Motor neuron (in vitro differentiated cells): ENCODE measurements at places on chromosomes 5 and 9.

DNA sequence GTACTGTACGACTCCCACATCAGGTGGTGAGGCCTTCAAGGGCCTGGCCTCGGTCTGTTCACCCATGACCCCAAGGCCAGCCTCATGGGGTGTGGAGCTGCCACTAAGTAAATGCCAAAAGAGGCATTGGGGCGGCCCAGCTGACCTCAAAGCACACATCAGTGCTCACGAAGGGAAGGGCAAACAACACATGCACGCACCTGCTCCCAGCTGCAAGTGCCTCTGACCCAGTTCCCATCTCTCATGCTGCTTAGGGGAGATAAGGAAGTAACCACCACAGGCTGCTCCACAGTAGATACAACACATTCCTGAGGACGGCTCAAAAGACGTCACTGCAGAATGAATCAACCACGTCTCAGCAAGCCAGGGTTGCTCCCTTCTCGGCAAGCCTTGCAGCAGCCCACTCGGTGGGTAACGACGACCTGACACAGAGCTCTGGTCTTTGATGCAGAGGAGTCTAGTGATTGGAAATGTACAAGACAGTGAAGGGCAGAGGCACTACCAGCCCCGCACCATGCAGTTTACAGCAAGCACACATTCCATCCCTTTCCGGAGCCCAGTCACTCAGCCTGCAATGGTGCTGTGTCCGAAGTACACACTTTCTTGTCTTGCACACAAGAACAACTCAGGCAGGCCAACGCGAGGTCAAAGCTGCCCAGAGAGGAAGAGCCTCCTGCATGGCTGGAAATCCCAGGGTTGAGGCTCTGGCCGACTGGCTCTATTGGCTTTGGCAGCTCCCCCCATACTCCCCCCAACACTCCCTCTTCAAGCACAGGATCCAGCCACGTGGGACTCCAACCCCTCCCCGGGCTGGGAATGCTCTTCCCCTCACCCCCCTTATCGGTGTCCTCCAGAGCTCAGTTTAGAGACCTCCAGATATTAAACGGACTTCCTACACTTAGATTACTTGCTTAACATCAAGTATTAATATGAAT lies 31.8 kb downstream of the FABP6 start:
- peak; percentile 83 for ATAC-seq

- ATAC-seq, result no peak
These were observed 15.7 kb downstream of the ALDOB start for GRCh38 chr9:101419863-101420262.

- ATAC-seq, result no peak
These were observed 116.9 kb upstream of the MRPS30 start for GRCh38 chr5:44691802-44692201.

DNA sequence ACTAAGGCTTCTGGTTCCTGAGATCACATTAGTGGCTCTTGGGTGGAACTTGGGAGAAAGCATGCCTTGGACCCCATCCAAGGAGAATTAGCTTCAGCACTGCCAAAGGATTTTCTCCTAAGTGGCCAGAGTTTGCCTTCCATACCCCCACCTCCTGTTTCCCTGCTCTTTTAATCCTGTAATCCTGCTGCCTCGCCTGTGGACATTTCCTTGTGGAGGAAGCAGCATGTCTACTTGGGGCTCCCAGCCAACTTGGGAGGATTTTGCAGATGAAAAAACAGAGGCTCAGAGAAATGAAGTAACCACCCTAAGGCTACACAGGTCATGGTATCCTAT lies 1.6 kb downstream of the ARSI start:
- ATAC-seq, result no peak

DNA sequence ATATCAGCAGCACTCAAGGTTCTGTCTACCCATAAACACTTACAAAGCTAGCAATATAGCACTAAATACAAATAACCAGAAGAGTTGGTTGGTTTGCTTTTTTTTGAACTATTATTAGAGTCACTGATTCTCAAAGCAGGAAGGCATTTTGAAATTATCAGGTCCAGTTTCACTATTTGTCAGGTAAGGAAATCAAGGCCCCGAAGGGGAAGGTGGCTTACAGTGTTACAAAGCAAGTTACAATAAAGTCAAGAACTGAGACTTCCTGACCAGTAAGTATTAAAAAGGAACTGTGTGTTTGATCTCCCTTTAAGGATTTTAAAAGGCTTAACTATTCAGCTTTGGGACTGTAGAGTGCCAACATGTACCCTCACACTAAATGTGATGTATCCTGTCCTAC lies 10.8 kb downstream of the C5orf15 start:
- no peak for ATAC-seq

- no peak for ATAC-seq
These were observed 287.3 kb downstream of the EBF1 start for GRCh38 chr5:158812408-158812807.

DNA sequence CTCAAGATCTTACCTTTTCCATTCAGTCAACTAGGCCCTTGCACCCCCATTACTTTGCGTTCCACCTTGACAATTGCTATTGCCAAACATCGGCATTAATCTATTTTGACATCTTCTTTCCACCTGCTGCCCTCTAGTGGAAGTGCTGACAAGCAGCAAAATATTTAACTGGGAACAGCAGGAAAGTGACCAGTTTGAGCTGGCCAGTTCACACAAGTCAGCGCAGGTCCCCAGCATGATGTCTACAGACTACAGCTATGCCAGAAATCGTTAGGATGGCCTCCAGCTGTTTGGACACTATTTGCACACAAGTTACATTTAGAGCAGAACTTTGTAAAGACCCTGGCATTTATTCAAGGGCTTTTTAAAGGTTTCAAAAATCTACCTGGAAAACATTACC lies 160.1 kb downstream of the GHR start:
- ATAC-seq, result peak; percentile 70

GRCh38 chr5:88081877-88082276 lies 186.8 kb downstream of the TMEM161B start:
- no peak for ATAC-seq

DNA sequence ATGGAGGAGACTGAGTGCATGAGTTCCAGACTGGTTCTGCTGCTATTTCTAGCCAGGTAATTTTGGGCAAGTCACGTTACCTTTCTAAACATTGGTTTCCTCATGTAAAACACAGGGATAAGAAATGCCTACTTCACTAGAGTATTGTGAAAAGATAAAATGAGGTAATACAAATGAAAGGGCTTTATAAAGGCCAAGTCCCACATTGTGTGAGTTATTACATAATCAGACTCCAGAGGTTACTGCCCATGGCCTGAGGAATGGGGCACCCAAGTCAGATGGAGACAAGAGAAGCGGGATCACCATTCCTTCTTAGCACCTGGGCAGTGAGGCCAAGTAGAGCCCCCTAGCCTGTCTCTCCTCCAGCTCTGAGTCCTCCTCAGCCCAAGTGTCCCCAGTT lies 7.5 kb downstream of the HBEGF start:
- no peak for ATAC-seq

- ATAC-seq, result peak; percentile 48
These were observed 148.7 kb upstream of the SLC12A2 start for GRCh38 chr5:127934791-127935256.

- no peak for ATAC-seq
These were observed 249.4 kb upstream of the TRIM32 start for GRCh38 chr9:116437411-116438370.

GRCh38 chr5:759781-760362 lies 24.7 kb downstream of the ZDHHC11B start:
- ATAC-seq, result no peak

GRCh38 chr9:86282979-86283535 lies 719 bp upstream of the ISCA1 start:
- ATAC-seq, result peak; percentile 27

- ATAC-seq, result no peak
These were observed 4.4 kb downstream of the TTC16 start for GRCh38 chr9:127720031-127720864.

GRCh38 chr5:98771382-98772109 lies 1.9 kb upstream of the RGMB start:
- no peak for ATAC-seq

DNA sequence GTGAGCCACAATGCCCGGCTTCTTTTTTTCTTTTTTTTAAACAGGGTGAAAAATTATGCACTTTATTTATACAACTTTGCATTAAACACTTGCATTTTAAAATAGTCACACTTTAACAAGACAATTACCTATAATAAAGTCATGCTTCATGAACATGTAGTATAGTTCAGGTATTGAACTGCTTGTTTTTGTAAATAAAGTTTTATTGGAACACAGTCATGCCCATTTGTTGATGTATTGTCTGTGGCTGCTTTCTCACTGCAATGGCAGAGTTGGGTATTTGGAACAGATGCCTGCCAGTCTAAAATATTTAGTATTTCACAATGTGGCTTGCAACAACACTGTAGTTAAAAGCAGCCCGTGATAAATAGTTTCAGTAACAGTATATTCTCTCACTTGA lies 32.8 kb upstream of the CCL21 start:
- no peak for ATAC-seq

DNA sequence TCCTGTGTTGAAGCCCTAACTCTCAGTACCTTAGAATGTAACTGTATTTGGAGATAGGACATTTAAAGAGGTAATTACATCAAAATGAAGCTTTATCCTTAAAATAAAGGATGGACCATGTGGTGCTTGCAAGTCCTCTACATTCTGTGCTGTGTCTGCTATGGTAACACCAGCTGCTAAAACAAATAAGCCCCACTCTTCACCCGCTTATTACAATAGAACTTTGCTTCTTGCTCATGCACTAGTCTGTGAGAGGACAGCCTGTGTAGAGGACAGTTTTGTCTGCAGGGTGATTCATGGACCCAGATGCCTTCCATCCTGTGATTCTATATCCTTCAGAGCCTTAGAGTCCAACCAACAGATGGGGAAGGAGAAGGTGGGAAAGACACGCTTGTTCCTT lies 12.5 kb upstream of the IGFBPL1 start:
- ATAC-seq, result no peak

DNA sequence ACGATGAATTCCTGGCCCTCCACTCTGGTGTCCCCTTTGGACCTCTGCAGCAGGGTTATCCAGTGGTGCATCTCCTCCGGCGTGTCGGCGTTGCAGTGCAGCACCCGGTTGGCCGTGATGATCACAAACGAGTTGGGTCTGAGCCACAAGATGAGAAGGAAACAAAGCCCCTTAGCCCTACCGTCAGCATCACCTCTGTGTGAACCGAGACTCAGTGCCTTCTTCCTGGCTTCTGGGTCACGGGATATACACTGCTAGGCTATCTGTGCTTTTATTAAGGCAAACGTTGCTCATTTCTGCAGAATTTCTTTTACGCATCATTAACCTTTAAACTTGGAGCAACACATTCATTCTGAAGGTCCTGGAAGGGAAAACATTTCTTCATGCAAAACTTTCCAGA lies 65.1 kb upstream of the RETREG1 start:
- no peak for ATAC-seq

DNA sequence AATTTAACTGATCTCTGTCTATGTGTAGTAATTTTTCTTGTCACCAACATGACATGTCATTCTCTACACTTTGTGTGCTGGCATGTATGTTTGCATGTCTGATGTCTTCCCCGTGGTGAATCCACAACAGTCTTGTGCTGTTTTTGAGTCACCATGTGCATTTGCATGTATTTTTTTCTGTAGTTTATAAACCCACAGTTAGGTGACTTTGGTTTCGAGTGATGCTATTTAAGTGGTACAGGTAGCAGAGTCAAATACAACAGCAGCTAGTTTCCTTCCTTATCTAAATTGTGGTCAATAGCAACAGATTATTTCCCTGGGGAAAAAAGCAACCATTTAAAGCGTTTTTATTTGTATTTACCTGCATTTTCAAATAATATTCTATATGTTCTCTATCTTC lies 89.9 kb upstream of the FSD1L start:
- no peak for ATAC-seq

GRCh38 chr5:147169399-147169798 lies 65.4 kb upstream of the STK32A start:
- ATAC-seq, result no peak

- ATAC-seq, result no peak
These were observed 36.7 kb upstream of the ZCCHC7 start for GRCh38 chr9:37083654-37084053.

DNA sequence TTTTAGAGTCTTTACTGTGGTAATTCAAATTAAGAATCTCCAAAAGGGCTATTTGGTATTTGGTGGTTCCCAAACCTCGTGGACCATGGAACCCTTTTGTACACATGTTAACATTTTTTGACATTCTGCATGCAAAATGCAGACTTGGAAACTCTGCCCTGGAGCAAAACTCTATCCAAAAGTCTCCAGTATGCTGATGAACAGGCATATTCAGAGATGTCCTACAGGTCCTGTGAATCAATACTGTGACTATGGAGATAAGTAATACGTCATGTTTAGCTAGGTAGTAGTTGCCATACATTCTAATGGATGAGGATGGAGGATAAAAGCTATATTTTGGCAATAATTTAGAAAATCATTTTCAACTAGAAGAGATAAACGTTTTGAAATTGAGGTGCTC lies 218.1 kb downstream of the SMARCA2 start:
- ATAC-seq, result peak; percentile 68

DNA sequence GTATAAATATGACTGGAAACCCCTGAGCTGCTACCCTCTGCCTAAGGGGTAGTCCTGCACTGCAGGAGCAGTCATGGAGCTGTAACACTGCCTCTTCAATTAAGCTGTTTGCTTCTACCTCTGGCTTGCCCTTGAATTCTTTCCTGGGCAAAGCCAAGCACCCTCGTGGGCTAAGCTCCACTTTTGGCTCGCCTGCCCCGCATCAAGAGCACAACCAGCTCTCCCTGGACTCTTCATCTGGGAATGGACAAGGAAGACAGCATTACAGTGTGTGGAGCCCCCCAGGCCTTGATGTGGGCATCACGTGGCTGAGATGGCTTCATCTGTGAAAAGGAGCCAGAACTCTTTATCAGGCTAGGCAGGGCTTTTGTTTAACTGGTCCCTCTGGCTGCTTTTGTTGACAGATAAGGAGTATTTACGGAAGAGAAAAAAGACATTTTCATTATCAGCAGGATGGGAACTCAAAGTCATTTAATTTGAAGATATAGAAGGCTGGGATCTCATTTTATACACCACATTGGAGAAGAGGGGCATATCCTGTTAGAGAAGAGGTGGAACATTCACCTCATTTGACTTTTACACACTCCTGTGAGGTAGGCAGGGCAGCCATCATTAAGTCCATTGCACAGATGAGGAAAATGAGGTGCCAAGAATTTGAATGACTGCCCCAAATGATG lies 137.8 kb downstream of the SEMA6A start:
- ATAC-seq, result no peak

DNA sequence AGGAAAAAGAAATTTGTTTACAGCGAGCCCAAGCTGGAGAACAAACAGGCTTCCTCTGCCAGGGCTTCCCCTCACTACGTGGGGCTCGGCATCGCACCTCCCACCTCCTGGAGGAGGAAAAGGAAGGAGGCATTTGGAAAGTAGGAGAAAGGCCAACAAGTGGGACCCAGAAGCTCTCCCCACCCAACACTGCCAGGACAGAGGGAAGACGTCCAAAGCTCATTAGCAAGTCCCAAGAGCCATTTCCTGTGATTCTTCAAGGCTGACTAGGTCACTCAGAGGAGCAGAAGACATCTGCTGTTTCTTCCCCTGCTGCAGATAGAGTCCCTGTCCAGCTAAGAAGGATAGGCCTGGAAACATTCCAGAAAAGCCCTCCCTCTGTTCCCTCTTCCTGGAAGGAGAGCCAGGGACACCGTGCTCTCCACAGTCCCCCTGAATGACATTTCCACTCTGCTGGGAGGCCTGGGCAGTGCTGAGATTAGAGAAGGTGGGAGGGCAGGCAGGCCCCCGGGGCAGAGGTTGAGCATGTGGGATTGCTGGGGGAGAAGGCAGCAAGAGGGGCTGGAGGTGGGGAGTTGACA lies 57.0 kb upstream of the NEURL1B start:
- ATAC-seq, result peak; percentile 57
